Stimulated activated CD8-positive, alpha-beta memory T cell treated with anti-CD3 and anti-CD28 coated beads, Interleukin-7, amount 100 ng/mL, for 48 hours (primary cell): ENCODE measurements at places on chromosomes 7 and 10.

DNA sequence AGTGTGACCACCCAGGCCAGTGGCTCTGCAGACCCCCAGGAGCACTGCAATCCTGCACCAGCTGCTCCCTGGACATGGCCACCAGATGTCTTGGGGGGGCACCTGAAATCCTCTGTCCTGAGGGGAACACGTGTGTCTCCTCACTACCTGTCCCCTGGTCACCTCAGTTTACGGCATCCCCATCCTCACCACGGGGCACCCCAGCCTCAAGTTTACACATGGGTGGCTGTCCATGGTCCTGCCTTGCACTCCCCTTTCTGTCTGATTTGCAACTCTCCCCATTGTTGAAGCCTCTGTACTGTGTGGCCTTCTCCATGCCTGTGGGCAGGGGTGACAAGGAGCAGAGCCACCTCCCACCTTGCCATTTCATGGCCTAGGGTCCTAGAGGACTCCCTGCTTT lies 67.2 kb downstream of the RAMP3 start:
- DNase-seq, result no peak

DNA sequence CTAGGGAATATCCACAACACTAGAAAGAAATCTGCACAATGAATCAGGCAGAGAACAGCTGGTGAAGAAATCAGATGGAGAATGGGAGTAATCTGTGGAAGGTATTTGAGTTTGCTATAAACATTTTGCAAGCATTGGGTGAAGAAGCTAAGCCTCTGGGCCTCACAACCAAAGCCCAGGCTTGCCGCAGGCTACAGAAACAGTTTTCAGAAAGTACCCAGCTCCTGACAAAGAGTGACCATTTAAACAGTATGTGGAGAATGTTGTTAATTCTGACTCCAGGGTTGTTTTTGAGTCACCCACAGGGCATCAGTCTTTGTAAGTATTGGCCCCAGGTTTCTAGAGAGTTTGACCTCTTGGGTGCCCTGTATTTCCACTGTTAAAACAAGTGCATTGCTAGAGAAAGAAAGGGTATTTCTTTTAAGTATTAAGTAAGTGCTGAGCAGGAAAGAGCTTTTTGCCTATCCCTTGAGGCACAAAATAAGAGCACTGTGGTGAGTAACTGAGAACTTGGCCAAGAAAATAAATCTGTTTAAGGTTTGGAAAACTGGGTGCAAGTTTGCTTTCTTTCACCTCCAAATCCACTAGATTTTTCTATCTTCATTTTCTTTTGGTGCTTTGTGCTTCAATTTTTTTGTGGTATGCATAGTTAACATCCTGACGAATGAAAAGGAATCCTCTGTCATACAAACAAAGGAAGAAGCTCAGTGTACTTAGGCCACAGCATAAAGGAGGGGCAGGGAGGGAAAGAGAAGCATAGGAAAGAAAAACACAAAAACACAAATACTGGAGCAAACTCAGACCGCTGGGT lies 691.8 kb downstream of the SUGCT start:
- no peak for DNase-seq

DNA sequence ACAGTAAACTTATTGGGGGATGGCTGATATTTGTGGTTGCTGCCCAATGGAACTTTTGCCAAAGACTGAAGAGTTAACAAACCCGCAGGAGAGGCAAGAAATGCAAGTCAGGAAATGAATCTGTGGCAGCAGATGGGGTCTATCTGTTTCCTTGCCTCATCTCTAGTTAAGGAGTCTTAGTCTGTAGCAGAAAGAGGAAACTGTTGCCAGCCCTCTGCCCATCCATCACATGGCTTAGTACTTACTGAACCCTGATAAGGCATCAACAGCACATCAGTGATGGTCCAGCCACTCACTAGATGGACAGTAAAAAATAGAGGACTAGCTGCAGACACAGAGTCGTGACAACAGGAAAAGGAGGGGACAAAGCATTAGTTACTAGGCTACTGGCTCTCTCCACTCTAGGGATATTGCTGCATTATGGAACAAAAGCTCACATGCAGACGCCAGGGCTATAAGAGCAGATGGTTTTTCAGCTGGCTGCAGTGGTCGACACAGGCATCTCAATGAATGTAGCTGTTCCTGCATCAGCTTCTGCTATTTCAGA lies 614.7 kb downstream of the PARD3 start:
- no peak for DNase-seq

DNA sequence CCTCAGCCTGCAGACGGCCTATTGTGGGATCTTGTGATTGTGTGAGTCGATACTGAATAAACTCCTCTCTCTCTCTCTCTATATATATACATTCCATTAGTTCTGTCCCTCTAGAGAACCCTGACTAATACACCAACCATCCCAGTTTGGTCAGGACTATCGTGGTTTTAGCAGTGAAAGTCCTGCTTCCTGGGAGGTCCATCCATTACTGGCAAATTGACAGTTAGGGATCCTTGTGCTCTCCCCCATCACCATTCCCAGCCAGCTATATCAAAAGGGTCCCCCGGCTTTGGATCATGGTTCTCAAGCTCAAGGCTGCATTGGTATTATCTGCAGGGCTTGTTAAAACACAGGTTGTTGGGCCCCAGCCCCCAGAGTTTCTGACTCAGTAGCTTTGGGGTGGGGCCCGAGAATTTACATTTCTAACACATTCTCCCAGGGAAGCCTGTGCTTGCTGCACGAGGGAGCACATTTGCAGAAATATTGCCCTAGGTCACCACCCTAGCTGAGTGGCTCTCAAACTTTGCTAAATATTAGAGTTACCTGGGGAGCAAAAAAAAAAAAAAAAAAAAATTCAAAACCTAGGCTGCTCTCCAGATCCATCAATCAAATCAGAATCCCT lies 899.1 kb upstream of the AUTS2 start:
- no peak for DNase-seq

DNA sequence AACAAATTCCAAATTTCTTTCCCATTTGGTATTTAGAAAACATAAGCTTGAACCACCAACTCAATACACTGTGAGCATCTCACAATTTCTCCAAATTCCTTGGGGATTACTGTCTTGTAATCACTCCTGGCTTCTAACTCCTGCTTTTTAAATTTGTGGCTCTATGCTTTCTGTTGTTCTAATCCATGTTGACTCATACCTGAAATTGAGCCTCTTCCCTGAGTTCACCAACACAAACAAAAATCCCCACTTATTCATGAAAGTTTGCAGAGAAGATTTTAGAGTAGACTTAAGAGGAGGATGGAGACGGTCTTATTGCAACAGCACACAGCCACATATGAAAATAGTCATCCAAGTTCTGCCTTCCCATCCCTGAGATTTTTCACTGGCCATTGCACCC lies 252.5 kb downstream of the PTEN start:
- no peak for DNase-seq

GRCh38 chr7:14020339-14020900 lies 31.0 kb upstream of the ETV1 start:
- DNase-seq, result no peak

- no peak for DNase-seq
Measured at GRCh38 chr10:131726076-131726880, 174.5 kb upstream of the PPP2R2D start.

GRCh38 chr10:117094856-117095255 lies 43.2 kb downstream of the VAX1 start:
- no peak for DNase-seq

DNA sequence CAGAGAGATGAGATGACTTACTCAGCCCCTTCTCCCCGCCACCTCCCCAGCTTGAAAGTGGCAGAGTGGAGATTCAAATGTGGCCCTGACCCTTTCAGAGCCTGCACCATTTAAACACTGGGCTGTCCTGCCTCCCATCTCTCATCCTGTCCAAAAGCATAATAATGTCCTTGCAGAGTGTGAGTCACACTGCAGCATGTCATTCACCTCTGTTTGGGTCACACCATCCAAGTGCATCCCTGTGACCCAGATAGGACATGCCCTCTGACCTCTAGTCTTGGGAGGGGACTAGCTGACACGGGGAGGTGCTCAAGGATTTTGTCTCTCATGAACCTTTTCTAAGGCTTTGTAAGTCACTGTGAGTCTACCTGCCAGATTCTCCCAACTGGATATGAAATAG lies 89.1 kb upstream of the PDCD4 start:
- no peak for DNase-seq

- no peak for DNase-seq
Measured at GRCh38 chr7:55133630-55134358, 115.0 kb downstream of the EGFR start.

DNA sequence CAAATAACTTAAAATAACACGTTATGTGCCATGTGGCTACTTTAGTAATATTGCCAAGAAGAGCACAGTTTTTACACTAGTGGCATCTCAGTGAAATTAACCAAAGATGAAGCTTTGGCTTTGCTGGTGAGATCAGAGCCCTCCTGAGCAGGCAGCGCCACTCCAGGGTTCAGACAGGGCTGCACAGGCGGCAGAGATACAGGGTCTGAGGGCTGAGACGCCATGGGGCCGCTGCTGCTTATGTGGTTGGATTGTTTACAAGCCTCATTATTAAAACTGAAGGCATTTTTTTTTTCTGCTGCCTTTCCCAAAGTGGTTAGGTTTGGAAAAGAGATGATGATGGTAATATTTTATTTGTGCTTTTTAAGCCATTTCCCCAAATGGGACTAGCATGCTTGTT lies 68.8 kb upstream of the DNAJB6 start:
- no peak for DNase-seq

- DNase-seq, result no peak
Measured at GRCh38 chr7:2639695-2640481, 8.1 kb downstream of the TTYH3 start.

DNA sequence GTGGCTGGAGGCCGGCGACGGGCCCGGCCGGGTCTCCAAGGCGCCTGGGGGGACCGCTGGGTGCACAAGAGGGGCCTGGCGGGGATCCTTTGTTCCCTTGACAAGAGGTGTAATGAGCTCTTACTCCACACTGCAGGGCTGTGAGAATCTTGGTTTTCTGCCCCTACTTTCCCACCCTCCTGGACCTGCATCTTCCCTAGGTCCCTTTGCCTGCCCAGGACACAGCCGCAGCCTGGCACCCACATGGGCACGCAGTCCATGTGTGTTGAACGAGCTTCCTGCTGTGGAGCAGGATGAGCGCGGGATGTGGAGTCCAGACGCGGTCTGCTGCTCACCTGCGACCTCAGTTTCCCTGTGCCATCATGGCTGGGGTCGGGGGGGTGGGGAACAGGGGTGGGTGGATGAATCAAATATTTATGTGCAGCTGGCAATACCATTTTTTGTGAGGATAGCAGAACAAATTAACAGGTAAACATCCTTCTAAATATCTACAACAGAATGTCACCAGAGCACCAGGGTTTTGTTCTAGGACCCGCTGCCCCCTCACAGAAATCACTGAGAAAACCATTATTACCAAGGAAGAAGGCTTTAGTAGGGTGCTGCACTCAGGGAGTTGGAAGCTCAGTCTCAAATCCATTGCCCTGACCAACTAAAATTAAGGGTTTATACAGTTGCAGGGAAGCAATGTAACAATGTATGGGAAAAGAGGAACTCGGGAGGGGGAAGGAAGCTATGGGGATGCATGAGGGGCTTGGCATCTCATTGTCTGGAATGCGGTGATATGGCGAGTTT lies 474 bp upstream of the NSMCE4A start:
- no peak for DNase-seq

- DNase-seq, result no peak
Measured at GRCh38 chr7:74283858-74284447, 5.3 kb upstream of the CLIP2 start.

- DNase-seq, result no peak
Measured at GRCh38 chr7:45872116-45873034, 507 bp downstream of the CCDC201 start.

- no peak for DNase-seq
Measured at GRCh38 chr10:70660722-70661121, 11.6 kb upstream of the ADAMTS14 start.

GRCh38 chr10:87864496-87865059 lies 1.2 kb downstream of the PTEN start:
- no peak for DNase-seq

DNA sequence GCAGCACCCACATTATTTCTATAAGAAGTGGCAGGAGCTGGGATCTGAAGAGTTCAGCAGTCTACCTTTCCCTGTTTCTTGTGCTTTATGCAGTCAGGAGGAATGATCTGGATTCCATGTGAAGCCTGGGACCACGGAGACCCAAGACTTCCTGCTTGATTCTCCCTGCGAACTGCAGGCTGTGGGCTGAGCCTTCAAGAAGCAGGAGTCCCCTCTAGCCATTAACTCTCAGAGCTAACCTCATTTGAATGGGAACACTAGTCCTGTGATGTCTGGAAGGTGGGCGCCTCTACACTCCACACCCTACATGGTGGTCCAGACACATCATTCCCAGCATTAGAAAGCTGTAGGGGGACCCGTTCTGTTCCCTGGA lies 874 bp upstream of the RBP3 start:
- no peak for DNase-seq

GRCh38 chr10:7188456-7189050 lies 222.3 kb downstream of the SFMBT2 start:
- DNase-seq, result no peak

DNA sequence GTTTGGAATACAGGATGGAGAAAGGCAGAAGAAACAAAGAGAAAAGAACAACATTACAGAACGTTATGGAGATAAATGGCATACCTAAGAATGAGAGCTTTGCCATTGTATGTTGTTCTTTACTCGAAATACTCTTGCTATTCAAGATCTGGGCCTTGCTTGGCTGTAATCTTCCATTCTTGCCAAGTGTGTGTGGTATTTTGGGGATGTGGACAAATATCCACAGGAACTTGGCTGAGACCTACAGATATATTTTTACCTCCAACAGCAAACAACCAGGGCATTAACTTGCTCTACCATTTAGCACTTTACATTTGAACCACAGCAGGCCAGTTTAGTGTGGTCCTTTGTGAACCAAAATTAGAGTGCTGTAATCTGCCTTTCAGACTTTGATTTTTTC lies 76.3 kb downstream of the DKK1 start:
- DNase-seq, result no peak

DNA sequence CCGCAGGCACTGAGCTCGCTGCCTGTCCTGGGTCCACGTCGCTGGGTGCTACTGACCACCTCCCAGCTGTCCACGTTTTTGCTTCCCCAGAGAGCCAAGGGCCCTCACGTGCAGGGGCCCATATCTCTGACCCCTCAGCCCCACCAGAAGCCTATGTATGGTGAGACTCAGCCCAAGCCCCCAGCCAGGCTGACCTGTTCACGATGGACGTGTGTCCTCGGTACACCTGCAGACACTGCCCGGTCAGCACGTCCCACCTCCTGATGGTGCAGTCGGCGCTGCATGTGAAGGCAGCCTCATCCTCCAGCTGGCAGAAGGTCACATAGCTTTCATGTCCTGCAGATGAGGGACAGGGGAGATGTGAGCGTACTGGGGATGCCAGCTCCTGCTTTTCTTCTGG lies 9.9 kb downstream of the WDR86 start:
- no peak for DNase-seq

DNA sequence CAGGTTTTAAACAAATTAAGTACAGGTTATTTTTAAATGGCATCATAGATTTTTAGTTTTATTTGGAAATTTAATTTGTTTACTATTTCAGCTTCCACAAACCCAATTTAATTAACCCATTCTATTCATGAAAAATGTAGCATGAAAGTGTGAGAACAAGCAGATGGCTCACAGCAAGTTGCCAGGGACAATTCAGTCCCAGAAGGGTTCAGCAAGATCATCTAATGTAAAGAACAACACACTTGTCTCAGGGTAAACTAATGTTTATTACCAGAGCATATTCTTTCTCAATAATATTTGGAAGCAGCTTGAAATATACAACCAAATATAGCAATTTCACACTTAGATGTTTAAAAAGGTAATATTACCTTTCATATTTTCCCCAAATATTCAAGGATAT lies 166.9 kb upstream of the SLC13A1 start:
- DNase-seq, result no peak

- DNase-seq, result no peak
Measured at GRCh38 chr10:97627731-97628130, 5.6 kb downstream of the MORN4 start.

- DNase-seq, result no peak
Measured at GRCh38 chr7:150568714-150569113, 1.5 kb downstream of the GIMAP4 start.
